NCI-H1930 (cell line): ENCODE measurements at places on chromosomes 13 and 19.

DNA sequence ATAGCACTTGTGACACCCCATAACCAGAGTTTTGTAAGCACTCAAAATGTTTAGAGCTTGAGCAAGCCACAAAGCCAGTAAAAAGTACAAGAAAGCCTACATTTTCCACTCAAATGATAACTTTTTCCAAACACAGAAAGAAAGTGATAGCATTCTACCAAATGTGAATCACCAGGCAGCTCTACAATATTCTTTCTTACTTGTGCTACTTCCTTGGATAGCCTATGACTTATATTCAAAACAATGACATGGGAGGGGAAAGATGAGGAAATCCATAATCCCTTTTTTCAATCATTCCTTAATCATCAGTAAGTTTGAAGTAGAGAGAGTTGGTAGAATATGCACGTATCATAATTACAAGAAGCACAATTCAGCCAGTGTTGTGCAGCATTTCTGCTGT is 650.8 kb upstream of the PCDH9 start:
- DNase-seq: no peak

DNA sequence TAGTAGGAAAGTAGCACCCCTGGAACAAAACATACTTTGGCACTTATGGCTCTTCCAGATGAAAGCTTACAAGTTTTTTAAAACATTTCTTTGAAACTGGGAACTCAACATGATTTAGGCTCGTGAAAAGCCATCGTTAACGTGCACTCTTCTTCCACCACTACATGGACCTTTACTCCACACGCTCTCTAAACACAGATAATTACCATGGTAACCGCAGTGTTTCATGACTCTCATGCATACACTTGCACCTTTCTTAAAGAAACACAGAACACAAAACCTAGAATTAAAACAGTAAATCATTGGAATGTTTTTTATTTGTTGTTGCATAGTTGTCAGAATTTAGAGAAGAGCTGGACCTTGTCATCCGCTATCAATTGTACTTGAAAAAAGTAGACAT is 154.3 kb downstream of the FGF9 start:
- no peak for DNase-seq

DNA sequence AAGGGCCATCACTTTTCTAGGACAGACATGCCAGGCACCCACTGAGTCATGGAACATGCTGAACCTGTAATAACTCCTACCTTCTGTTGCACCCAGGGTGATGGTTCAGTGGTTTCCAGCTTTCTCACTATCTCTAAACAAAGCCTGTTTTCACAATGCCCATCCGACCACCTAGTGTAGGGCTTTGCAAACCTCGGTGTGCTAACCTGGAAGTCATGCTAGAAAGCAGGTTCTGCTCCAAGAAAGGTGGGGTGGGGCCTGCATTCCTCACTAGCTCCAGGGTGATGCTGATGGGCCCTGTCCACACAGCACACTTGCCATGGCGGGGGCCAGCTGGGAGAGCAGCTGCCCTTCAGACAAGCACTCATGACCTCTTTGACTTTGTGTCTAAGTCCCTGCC is 43.4 kb downstream of the COL4A2 start:
- no peak for DNase-seq

GRCh38 chr19:32208060-32208459 is 137.3 kb upstream of the ZNF507 start:
- DNase-seq: no peak

GRCh38 chr13:100100115-100100879 is 11.4 kb downstream of the PCCA start:
- no peak for DNase-seq

GRCh38 chr19:50191216-50191615 is 12.2 kb upstream of the MYH14 start:
- no peak for DNase-seq

DNA sequence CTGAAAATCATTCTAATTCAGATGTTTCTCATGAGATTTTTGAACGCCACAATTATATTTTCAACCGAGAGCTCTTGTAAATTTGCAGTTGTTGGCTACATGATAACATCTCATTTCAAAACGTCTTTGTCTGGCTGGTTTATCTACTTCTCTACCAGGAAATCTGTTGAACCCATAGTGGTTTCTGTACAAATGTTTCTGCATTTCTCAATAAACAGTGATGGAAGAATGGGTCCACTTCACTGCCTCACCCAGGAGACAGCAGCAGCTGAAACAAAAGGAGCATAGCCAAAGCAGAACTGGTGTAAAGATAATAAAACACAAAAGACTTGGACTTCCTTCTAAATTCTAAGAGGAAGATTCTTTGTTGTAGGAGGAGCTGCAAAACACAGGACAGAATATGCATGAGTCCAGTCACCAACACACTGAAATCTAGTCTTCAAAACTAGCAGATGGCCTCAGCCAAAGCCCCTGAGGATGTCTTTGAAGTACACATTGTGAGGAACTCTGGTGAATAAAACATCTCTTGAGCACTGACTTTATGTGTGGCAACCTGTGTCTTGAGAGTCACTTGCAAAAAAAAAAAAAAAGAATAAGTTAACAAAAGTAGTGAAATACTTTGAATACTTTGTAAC is 68.6 kb upstream of the FGF14 start:
- DNase-seq: no peak

GRCh38 chr19:39974377-39975155 is 3.6 kb downstream of the PSMC4 start:
- no peak for DNase-seq

DNA sequence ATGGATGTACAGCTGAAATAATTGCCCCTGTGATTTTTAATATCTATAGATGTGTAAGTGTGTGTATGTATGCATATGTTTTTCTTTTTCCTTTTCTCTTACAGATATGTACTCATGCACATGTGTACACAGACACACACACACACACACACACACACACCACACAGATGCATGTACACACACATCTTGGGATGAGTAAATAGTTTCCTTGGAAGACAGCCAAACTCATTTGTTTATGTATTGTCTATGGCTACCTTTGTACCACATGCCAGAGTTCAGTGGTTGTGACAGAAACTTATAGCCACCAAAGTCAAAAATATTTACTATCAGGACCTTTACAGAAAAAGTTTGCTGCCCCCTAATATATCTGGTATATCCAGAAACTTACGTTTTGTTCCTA is 192.6 kb downstream of the MAB21L1 start:
- peak; percentile 34 for DNase-seq

DNA sequence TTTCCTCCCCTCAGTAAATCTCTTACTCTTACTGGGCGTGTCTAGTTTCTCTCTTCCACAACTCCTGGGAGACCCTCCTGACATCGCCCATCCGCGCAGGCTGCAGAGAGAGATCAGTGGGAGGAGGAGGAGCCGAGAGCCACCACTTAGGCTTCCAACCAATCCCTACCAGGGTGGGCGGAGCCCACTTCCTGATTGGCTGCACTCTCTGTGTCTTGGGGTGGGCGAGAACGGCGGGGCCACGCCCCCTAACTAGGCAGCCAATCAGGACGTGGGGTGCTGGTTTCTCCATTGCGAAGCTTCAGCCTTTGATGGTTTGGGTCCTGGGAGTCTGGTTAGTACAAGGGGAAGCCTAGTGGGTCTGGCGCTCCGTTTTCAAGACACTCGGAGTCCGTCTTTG is at the start of gene PMIS2:
Gene PMIS2, plus strand, starts transcription at position 326 of the 400 bp plus-strand sequence. CDS start 87 bp downstream, outside the sequence.
- DNase-seq: no peak

- DNase-seq: no peak
Measured at GRCh38 chr19:7912144-7912696, 2.4 kb upstream of the TGFBR3L start.

- DNase-seq: no peak
Measured at GRCh38 chr13:40376296-40376849, 290.1 kb downstream of the FOXO1 start.

DNA sequence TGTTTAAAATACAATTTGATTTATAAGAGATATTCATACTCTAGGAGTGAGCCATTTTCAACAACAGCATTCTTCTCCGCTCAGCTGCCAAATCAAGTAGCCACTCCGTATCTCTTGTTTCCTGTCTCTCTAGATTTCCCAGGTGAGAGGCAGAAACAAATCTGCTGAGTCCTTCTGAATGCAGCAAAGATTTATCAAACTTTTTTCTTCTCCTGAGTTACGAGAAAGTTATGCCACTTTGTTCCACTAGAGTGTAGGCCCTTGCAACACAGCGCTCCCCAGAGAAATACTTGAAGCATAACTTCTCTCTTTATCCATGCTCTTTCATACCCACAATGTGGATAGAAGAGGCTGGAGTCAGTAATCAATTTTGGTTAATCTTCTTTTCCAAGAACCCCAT is 1960.8 kb downstream of the OLFM4 start:
- DNase-seq: no peak

- peak; percentile 88 for DNase-seq
Measured at GRCh38 chr19:40464059-40465024, 1.2 kb downstream of the BLVRB start.

- peak; percentile 16 for DNase-seq
Measured at GRCh38 chr13:102197193-102197592, 204.7 kb downstream of the FGF14 start.

- no peak for DNase-seq
Measured at GRCh38 chr13:86446311-86446710, 647.1 kb upstream of the SLITRK6 start.

DNA sequence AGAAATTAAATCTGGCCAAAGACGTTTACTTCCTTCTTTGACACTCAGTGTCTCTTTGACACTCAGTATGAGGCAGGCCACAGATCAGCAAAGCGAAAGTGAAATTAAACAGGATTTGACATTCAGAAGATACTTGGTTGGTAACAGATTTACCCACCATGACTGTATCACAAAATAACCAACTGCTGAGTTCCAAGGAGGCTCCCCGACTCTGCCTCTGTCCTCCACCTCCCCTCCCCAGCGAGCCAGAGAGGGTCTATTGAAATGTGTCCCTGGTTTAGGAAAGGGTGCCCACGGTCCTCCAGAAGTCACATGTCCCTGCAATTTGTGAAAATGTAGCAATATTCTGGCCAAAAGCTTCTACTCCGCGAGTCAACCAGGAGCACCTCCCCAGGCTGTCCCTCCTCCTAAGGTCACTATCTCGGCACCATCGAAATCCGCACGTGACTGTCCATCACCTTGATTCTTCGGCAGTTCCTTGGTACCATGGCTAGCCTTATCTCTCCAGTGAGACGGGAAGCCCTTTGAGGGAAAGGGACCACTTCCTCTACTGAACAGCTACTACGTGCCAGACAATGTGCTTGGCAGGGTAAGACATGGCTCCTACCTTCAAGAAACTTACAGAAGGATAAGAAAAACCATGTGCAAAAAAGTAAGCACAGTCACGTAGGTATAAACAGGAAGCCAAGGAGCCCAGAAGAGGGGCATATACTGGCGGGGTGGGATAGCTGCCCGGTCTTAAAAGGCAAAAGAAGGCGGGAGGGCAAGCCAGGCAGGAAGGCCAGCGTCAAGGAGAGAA is 1.5 kb downstream of the N4BP2L1 start:
- no peak for DNase-seq
